Naive thymus-derived CD4-positive, alpha-beta T cell (primary cell): ENCODE measurements at places on chromosomes 3 and 15.

DNA sequence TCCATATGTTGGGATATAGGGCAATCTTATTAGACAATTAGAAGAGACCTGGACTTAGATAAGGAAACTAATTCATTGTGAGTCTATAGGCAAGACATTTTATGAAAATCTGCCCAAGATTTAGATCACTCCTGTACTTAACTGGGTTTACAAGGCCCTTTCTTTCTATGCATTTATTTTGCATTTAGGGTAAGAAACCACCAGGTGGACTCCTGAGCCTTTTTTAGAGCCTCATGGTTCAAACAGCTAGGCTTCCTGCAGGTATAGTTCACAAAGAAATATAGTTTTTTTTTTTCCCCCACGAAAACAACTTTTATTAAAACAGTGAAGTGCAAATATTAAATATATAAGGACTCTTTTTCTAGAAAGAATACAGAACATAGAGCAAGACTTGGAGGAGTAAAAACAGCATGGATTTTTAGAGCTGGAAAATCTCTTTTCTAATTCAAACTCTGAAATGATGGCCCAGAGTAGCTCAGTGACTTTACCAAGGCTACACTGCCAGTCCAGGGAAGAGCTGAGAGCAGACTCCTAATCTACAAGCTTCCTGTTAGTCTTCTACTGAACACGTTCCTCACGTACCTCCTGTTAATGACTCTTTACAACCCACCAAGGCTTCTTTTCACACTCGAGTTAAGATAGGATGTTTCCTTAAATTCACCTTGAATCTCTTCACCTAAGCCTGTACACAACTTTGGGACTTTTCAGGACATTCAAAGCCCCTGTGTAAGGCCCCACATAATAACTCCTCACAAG is 400.9 kb upstream of the ATP11B start:
- H3K27me3 ChIP-seq: no peaks in the 10 kb centered on the region
- no peaks in the 10 kb centered on the region for H3K36me3 ChIP-seq
- no peak overlapping the region for H3K4me3 ChIP-seq
- DNase-seq: no peak
- H3K27ac ChIP-seq: no peak overlapping the region

DNA sequence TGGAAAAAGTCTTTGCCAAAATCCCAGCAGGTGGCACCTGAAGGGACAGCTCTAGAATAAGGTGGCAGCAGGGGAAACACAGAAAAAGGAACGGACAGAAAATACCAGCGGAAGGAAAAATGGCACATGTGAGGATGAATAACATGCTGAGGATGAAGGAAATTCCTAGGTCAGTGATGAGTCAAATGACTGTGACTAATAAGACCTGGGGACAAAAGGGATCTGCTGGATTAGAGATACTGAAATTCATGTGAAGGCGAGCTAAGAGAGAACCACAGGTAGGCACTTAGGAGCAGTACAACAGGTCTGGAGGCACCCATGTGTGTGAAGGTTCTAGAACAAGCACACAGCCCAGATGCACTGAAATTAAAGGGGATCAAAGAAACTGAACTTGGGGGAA is 482.5 kb downstream of the FOXP1 start:
- H3K27ac ChIP-seq: peak overlapping the region; percentile 44
- no peak overlapping the region for H3K4me3 ChIP-seq
- H3K27me3 ChIP-seq: no peaks in the 10 kb centered on the region
- no peak for DNase-seq
- peaks cover 61% of the 10 kb centered on the region for H3K4me1 ChIP-seq

- DNase-seq: no peak
- H3K27me3 ChIP-seq: no peaks in the 10 kb centered on the region
- H3K4me3 ChIP-seq: no peak overlapping the region
- H3K4me1 ChIP-seq: peaks cover 2% of the 10 kb centered on the region
- H3K36me3 ChIP-seq: no peaks in the 10 kb centered on the region
Measured at GRCh38 chr15:85019815-85020590, 38.3 kb downstream of the PDE8A start.

GRCh38 chr15:89781891-89782618 is 5.9 kb downstream of the MESP2 start:
- no peaks in the 10 kb centered on the region for H3K4me1 ChIP-seq
- H3K27ac ChIP-seq: no peak overlapping the region
- no peaks in the 10 kb centered on the region for H3K27me3 ChIP-seq
- H3K36me3 ChIP-seq: no peaks in the 10 kb centered on the region
- DNase-seq: no peak

DNA sequence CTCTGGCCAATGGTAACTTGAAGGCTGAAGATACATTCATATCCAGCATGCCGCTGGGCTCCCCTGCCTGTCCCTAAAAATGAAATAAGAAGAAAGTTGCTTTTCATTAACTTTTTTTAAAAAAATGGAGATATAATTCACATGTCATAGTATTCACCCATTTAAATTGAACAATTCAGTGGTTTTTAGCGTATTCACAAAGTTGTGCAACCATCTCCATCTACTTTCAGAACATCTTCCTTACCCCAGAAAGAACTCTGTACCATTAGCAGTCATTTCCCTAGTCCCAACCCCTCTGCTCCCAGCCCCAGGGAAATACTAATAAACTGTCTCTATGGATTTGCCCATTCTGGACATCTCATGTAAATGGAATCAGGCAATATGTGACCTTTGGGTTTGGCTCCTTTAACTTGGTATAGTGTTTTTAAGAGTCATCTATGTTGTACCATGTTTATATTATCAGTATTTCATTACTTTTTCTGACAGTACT is 55.8 kb upstream of the GATM start:
- no peaks in the 10 kb centered on the region for H3K4me1 ChIP-seq
- DNase-seq: no peak
- no peaks in the 10 kb centered on the region for H3K36me3 ChIP-seq
- no peak overlapping the region for H3K4me3 ChIP-seq
- H3K27me3 ChIP-seq: no peaks in the 10 kb centered on the region

DNA sequence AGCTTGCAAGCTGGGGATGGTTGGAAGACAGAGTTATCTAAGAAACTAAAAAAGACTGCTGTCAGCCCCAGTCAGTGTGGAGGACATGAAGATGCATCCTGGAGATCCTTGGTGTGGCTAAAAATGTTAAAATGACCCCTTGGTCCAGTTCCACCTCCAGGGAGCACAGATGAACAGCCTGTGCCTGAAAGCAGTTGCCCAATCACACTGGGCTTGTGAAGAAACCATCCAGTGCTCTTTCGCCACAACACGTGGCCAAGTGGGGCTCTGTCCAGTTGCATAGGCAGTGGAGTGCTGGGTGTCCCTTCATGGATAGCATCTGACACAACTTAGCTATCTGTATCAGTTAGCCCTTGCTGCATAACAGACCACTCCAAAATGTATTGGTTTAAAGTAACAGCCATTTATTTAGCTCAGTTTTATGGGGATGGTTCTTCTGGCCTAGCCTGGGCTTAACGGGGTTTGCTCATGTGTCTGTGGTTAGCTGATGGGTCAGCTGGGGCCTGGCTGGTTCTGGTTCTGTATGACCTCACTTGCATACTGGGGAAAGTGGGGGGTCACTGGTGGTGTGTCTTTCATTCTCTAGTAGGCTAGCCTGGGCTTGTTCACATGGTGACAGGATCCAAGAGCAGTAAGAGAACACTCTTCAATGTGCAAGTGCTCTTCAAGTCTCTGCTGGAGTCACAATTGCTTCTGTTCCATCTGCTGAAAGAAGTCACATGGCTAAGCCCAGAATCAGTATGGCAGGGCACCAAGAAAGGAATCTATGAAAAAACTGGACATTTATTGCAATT is 226.2 kb downstream of the PDCD6IP start:
- H3K27me3 ChIP-seq: no peaks in the 10 kb centered on the region
- DNase-seq: no peak
- H3K27ac ChIP-seq: no peak overlapping the region
- H3K4me3 ChIP-seq: no peak overlapping the region
- H3K36me3 ChIP-seq: no peaks in the 10 kb centered on the region
- H3K4me1 ChIP-seq: no peaks in the 10 kb centered on the region

DNA sequence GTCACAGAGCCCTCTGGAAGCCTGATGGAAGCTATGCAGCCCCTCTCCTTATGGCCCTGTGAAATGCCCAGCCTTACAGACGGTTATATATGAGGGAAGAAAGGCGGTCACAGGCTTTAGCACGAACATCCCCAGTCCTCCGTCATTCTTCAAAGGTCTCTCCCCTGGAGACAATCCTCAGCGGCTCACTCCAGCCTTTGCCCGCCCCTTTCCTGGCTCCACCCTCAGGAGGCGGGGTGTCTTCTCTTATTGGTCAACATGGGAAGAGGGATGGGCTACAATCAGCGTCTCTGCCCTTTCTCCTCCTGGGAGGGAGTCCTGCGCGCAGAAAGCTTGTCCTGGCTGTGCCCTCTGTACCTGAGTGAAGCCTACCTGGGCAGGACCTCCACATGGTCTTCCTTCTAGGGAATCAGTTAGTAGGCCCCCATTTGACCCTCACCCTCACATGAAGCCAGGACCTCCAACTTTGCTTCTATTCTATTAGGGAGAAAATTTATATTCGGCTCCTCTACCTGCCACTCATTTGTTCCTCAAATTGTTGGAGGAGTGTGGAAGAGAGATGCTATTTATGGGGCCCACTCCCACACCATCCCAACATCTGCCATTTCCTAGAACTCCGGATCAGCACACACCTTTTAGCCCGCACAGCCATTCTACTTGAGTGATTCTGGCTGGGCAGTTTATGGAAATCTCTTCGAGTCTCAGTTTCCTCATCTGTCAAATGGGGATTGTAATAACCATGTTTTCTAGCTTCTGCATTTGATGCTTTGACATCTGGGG is 112.9 kb upstream of the SLC6A11 start:
- DNase-seq: no peak
- H3K27ac ChIP-seq: no peak overlapping the region
- H3K27me3 ChIP-seq: peaks cover 14% of the 10 kb centered on the region
- H3K4me1 ChIP-seq: no peaks in the 10 kb centered on the region
- H3K36me3 ChIP-seq: no peaks in the 10 kb centered on the region
- no peak overlapping the region for H3K4me3 ChIP-seq

- DNase-seq: peak; percentile 42
- no peaks in the 10 kb centered on the region for H3K4me1 ChIP-seq
- no peaks in the 10 kb centered on the region for H3K27me3 ChIP-seq
- H3K36me3 ChIP-seq: no peaks in the 10 kb centered on the region
- no peak overlapping the region for H3K4me3 ChIP-seq
Measured at GRCh38 chr15:72306211-72306785, 13.7 kb downstream of the CELF6 start.

DNA sequence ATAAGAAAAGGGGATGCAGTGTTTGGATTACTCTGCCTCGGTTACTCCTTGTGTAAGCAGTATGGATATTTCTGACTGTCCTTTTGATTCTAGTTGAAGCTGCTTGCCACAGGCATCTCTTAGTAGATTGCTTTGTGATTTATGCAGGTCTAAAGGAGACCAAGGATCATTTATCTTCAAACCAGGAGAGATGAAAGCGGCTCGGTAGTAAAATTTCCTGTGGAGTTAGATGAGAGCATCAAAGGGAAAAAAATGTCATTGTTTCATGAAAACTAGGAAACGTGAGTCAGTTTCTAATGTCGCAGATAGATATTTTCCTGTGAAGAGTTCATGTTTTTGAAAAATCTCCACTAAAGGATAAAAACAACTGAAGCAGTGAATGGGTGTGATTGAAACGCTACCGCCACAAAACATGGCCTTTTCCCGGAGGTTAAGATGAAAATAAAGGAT is 254.0 kb upstream of the TBL1XR1 start:
- no peaks in the 10 kb centered on the region for H3K36me3 ChIP-seq
- DNase-seq: no peak
- H3K27me3 ChIP-seq: no peaks in the 10 kb centered on the region
- H3K4me3 ChIP-seq: no peak overlapping the region
- H3K4me1 ChIP-seq: peaks cover 5% of the 10 kb centered on the region

- no peak overlapping the region for H3K27ac ChIP-seq
- DNase-seq: no peak
- no peaks in the 10 kb centered on the region for H3K27me3 ChIP-seq
- H3K36me3 ChIP-seq: no peaks in the 10 kb centered on the region
- H3K4me1 ChIP-seq: no peaks in the 10 kb centered on the region
Measured at GRCh38 chr3:179942553-179943075, 94.1 kb downstream of the PEX5L start.

DNA sequence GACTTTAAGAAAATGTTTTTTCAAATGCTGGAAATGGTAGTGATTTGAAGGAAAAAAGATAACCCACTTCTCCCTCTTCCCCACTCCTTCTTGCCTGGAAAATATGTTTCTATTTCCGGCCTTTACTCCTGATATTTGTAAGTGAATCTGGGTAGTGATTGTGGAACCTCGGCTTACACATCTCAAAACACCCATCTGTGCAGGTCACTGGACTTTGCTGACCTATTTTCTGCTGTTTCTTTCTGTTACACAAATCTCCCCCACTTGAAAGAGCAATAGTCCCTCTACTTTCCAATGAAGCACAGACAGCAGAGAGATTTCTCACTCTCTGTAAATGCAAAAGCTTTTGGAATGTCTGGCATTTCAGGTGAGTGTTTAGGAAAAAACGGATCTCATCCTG is 76.9 kb upstream of the ICE2 start:
- no peak overlapping the region for H3K27ac ChIP-seq
- no peak for DNase-seq
- H3K4me1 ChIP-seq: peaks cover 61% of the 10 kb centered on the region
- H3K27me3 ChIP-seq: no peaks in the 10 kb centered on the region
- no peaks in the 10 kb centered on the region for H3K36me3 ChIP-seq
- H3K4me3 ChIP-seq: no peak overlapping the region

- H3K4me1 ChIP-seq: no peaks in the 10 kb centered on the region
- no peak overlapping the region for H3K4me3 ChIP-seq
- no peaks in the 10 kb centered on the region for H3K27me3 ChIP-seq
- no peaks in the 10 kb centered on the region for H3K36me3 ChIP-seq
- no peak overlapping the region for H3K27ac ChIP-seq
- DNase-seq: no peak
Measured at GRCh38 chr3:72116226-72116625, 331.3 kb upstream of the PROK2 start.

DNA sequence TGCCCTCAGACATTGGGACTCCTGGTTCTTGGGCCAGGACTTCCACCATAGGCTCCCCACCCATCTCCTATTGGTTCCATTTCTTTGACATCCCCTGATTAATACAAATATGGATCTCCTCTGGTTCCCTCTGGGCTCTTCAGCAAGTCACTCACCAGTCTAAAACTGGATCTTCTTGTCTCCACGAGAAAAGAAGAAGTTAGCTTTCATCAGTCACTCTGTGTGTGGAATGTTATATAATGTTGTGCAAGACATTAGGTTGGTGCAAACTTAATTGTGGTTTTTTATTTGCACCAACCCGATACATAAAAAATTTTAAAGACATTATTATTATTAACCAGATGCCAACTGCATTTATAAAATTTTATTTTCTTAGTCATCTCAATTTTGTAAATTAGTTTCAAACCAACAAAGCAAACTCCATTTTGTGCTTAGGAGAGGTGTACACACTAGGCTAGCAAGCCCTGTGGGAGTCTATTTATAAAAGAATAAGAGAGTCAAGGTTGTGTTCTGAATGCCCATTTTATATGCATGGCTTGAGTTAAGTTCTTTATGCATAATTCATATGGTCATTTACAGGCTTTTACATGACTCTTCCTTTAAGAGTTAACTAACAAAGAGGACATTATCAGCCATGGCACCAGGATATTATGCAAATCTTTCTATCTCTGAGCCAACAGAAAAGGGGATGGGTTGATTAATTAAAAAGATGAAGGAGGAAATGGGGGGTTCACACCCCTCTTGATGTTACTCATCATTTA is 35.1 kb upstream of the IL12A start:
- H3K27ac ChIP-seq: no peak overlapping the region
- DNase-seq: no peak
- H3K4me1 ChIP-seq: no peaks in the 10 kb centered on the region
- no peaks in the 10 kb centered on the region for H3K36me3 ChIP-seq
- no peak overlapping the region for H3K4me3 ChIP-seq
